Activated CD8-positive, alpha-beta memory T cell treated with anti-CD3 and anti-CD28 coated beads, Interleukin-2, amount 10 ng/mL, durations not matched to agents 7 days and 5 days (primary cell): ENCODE measurements at places on chromosomes 16 and 17.

DNA sequence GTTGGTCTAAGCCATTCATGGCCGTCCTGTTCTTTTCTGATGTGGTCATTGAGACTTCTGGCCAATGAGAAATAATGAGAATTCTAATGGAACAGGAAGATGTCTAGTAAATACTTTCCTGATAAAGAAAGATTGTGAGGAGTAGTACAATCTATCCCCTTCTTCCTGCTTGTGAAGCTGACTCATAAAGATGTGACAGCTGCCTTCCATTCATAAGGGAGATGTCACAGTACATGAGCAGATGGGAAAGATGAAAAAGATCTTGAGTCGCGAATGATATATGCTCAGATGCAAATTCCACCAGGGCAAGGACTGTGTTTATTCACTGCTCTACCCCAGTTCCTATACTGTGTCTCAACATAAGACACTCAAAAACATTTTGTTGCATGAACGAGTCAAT, 111.7 kb upstream of the FOXF1 start:
- DNase-seq, result no peak

DNA sequence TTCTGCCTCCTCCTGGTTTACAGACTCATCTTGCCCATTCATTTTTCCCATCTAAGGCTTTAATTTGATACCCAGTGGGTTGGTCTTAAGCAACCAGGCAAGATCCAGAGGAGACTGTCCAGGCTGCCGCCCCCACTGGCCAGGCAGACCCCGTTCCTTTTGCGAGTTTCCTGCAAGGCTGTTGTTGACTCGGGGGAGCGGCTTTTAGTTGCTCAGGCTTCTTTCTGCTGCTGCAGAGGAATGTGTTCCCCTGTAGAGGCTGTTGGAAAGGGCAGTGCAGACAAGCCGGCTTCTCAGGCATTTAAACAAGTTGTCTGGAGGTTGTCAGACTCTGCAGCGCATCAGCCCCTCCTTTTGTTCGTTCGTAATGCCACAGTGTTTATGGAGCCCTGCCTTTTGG, 231.2 kb downstream of the PRKCA start:
- DNase-seq, result no peak

DNA sequence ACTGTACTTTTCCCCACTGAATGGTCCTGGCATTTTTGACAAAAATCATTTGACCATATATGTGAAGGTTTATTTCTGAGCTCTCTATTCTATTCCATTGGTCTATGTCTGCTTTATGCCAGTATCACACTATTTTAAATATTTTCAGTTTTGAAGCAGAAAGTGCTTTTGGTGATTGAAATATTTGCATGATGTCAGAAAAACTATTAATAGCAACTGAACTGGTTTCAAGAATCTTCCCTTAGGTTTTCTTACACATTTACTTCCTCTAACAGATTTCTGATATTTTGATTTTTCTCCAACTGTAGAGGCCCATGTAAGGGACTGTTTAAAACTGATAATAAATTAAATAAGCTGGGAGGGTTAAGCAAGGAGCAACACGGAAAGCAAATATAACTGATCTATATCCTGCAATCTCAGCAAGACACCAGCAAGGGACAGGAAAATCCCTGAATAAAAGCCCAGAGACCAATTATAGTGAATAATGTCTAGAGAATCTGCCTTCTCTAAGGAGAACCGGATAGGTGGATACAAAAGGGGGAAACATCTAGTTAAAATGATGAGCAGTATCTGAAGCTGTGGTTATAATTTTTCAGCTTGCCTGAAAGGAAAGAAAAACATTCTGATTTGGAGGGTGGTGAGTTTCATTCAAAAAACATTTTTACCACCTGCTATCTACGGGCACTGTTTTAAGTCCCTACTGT, 80.9 kb upstream of the STAC2 start:
- DNase-seq, result no peak

DNA sequence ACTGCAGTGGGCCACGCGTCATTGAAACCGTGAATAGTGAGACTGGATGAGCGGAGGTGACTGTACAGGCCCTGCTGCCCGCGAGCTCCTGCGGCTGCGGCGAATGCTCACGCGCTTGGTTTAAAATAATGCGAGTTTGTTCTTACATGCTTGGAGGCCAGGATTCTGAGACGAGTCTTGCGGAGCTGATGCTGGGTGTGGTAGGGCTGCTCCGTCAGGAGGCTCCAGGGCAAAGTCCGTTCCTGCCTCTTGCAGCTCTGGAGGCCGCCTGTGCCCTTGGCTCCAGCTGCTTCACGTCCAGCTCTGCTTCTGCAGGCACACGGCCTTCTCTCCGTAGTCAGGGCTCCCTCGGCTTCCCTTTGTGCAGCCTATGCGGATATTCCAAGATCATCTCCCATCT, 9.5 kb downstream of the ACSF3 start:
- no peak for DNase-seq

- no peak for DNase-seq
Observed at GRCh38 chr17:75594499-75595283, 7.1 kb downstream of the MYO15B start.

DNA sequence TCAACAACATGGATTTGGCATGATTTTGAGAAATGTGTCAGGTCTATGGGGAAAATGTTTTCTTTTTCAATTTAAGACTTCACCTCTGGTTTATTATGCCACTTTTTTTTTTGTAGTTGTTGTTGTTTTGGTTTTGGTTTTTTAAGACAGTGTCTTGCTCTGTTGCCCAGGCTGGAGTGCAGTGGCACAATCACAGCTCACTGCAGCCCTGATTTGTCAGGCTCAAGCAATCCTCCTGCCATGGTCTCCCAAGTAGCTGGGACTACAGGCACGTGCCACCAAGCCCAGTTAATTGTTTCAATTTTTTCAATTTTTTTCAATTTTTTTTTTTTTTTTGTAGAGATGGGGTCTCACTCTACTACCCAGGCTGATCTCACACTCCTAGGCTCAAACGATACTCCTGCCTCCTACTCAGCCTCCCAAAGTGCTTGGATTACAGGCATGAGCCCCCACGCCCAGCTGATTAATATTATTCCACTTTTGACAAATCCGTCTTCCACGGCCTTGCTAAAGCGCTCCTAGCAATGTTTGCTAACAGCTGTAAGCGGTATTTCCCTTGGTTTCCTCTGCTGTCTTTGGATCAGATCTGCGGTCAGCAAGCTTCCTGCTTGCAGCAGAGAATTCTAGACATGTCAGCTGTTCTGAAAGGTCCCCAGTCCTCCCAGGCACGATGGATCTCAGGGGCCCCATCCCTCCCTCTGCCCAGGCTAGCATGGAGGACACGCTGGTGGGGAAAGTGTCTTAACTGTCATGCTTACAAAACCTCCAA, 7.0 kb upstream of the MILR1 start:
- DNase-seq, result peak; percentile 54

- no peak for DNase-seq
Observed at GRCh38 chr16:31113121-31114120, 4.0 kb upstream of the KAT8 start.

- no peak for DNase-seq
Observed at GRCh38 chr17:35799942-35800341, 4.5 kb upstream of the MMP28 start.

GRCh38 chr17:68125111-68125870, 89.8 kb downstream of the KPNA2 start:
- no peak for DNase-seq

DNA sequence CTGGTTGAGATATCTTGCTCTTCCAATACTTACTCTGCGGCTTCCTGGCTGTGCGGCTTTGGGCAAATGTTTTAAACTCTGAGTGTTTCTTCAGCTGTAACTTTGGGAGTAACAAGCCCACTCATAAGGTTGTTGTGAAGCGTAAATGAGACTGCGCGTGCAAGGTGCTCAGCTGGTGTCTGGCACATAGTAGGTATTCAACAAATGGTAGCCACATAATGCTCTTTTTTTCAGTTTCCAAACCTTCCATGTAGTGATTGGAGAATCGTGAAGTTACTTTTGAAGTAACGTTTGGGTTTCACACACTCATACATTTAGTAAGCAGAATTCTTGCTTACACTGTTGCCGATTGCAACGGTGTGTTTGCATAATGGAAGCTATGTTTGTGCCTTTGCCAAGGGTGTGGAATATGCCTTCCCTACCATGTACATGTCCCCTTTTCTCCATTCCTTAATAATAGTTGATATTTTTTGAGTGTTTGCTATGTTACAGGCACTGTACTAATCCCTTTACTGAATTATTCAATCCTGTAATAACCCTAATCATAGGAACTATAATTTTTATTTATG, 829 bp downstream of the DHRS7B start:
- DNase-seq, result no peak

DNA sequence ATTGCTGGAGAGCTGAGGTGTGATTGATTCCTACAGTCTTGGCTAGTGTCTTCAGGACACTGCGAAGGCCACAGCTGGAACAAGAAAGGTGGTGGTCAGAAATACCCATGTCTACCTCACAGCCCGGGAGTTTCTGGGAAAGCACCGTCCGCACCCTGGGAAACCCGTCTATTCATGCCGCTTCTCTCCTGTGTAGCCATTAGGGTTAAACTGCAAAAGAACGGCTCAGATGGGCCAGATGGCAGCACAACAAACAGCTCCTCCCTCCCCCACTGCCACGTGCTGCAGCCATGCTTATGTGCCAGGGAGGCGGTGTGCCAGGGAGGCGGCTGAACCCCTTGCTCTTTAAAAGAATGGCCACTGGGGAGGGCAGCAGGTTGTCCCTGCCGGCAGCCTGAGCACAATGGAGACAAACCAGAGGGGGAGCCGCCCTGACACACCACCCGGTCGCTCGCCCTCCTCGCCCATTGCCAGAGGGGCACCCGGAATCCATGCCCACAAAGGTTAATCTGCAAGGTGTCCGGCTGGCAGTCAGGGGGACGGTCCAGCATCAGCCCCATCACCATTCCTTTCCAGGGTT, 65.2 kb downstream of the CYTH1 start:
- DNase-seq, result no peak

GRCh38 chr16:75957870-75958269, 231.6 kb upstream of the CPHXL start:
- no peak for DNase-seq

GRCh38 chr16:11006656-11007055, 62.3 kb downstream of the CLEC16A start:
- no peak for DNase-seq

DNA sequence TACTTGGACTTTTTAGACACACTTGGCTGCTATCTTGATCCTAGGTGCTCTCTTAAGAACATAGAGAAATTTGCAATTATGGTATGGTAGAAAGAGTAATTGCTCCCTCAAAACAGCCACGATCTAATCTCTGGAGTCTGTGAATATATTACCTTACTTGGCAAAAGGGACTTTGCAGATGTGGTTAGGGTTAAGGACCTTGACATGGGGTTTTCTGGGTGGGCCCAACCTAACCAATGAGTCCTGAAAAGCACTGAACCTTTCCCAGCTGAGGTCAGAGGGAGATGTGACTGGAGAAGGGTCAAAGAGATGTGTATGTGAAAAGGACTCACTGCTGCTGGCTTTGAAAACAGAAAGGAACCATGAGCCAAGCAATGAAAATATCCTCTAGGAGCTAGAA, 26.7 kb upstream of the MED13 start:
- no peak for DNase-seq

DNA sequence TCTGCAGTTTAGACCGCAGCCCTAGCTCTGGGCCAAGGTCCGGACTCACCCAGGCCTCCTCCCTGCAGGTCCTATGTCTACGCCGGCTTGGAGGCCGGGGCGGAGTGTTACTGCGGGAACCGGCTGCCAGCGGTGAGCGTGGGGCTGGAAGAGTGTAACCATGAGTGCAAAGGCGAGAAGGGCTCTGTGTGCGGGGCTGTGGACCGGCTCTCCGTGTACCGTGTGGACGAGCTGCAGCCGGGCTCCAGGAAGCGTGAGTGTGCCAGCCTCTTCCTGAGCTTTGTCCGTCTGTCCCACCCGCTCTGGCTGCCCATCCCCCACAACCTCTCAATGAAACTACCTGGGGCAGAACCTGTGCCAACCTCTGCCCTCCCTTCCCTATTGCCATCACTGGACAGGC, 20.1 kb downstream of the WSCD1 start:
- no peak for DNase-seq

DNA sequence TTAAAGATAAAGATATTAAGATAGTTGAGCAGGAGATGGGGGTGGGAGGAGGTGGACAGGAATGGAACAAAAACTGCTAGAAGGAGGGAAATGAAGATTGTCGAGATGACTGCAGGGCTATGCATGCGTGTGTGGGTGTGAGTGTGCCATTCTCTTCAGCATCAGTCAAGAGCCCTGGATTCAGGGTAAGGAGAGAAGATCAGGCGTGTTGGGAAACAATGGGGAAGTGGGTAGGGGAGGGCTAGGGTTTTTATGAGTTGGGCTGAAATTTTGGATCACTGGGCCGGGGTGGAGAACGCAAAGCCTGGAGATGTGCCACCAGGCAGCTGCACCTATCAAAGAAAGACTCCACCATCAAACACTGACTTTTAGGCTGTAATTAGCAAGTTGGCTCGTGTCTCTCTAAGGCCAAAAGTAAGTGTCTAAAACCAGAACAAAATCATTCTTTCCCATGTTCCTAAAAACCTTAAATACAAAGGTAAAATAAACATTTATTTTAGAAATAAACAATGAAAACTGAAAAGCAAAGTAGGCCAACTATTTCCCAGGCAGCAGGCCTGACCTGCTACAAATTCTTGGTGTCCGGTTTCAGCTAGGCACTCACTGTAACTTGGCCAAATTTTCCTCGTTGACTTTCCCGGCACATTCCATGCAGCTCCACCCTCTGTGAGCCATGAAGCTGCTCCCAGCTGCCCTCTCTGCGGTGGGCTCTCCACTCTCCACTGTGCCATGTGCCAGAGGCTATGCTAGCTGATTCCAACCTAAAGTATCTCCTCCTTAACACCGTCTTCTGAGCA, 4.2 kb downstream of the CDRT4 start:
- no peak for DNase-seq

DNA sequence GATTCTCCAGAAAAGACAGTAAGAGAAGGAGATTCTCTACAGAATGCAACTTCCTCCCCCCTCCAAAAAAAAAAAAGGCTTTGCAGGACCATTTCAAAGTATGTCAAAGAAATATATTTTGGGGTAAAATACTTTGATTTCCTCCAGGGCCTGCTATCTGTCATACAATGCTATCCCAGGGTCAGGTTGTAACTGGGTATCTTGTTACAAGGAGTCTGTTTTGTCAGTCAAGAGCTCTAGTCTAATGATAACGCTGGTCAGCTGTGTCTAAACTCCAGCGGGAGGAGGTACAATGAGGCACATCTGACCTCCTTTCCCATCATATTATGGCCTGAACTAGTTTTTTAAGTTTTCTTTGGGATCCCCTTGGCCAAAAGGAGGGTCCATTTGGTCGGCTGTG, 408.4 kb upstream of the CDH5 start:
- DNase-seq, result no peak

- no peak for DNase-seq
Observed at GRCh38 chr16:82955741-82956348, 329.1 kb downstream of the CDH13 start.

- DNase-seq, result no peak
Observed at GRCh38 chr17:73508057-73508930, 136.0 kb downstream of the SDK2 start.

GRCh38 chr17:64418506-64419339, 28.1 kb upstream of the PECAM1 start:
- DNase-seq, result no peak

GRCh38 chr16:30456302-30456701, 10.6 kb upstream of the SEPHS2 start:
- no peak for DNase-seq
